Stimulated activated CD8-positive, alpha-beta memory T cell treated with anti-CD3 and anti-CD28 coated beads, Interleukin-7, amount 100 ng/mL, for 4 hours (primary cell): ENCODE measurements at places on chromosomes 1 and 21.

DNA sequence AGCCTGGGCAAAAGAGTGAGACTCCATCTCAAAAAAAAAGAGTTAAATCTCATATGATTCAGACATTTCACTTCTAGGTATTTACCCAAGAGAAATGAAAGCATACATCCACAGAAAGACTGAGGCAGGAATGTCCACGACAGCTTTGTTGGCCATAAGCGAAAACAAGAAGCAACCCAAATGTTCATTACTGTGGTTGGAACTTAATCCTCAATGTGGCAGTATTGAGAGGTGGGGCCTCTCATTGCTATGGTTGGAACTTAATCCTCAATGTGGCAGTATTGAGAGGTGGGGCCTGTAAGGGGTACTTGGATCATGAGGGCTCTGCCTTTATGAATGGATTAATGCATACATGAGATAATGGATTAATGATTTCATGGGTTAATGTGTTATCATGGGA, 15.2 kb downstream of the C21orf58 start:
- DNase-seq, result no peak

GRCh38 chr1:19954059-19954458, 25.4 kb downstream of the PLA2G2A start:
- no peak for DNase-seq

DNA sequence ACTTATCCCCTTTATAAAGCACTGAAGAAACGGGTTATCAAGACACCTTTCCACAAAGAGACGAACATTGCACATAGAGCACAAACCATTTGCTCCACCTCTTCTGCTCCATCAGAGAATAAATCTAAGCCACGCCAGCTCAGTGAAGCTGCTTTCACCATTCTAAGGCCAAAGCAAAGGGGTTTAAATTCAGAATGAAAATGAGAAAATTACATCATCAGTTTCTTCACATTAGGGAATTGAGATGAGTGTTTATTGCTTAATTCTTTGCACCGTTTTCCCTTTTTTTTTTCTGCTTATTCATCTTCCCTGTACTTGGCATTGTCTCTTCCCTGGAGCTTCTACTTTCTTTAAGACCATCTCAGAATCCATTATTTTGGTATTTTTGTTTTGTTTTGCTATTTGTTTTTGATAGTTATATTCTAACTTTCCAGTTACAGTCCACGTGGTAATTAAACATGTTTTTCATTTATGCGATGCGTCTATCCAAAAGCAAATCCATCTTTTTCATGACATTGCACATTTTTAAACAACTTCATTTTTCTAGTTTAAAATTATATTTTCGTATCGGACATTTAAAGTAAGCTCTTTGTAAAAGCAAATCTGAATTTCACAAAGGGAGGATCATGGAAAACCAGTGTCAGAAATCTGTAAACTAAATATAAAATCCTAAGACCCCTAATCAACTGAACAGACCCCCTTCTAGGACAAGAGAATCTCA, 1.9 kb upstream of the OR2T34 start:
- DNase-seq, result no peak

DNA sequence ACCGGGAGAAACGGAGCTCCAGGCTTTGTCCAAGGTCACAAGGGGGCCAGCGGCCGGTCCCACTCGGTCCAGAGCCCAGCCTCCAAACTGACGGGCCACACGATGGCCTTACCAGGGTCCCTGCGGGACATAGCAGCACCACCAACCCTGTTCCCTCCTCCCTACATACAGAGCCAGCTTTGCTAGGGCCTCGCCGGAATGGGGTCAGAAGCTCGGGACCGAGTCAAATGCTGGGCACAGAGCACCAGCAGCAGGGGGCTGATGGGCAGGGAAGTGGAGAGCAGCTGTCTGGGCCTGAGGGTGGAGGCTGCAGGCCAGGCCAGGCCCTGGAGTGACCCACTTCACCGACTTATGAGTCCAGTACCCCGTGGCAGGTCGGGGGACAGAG, 14.9 kb upstream of the TTC39A start:
- DNase-seq, result no peak

DNA sequence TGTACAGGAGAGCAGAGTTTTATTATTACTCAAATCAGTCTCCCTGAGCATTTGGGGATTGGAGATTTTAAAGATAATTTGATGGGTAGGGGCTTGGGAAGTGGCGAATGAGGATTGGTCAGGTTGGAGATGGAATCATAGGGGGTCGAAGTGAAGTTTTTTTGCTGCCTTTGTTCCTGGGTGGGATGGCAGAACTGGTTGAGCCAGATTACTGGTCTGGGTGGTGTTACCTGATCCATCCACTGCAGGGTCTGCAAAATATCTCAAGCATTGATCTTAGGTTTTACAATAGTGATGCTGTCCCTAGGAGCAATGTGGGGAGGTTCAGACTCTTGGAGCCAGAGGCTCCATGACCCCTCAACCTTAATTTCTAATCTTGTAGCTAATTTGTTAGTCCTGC, 108.8 kb downstream of the BACH1 start:
- no peak for DNase-seq

DNA sequence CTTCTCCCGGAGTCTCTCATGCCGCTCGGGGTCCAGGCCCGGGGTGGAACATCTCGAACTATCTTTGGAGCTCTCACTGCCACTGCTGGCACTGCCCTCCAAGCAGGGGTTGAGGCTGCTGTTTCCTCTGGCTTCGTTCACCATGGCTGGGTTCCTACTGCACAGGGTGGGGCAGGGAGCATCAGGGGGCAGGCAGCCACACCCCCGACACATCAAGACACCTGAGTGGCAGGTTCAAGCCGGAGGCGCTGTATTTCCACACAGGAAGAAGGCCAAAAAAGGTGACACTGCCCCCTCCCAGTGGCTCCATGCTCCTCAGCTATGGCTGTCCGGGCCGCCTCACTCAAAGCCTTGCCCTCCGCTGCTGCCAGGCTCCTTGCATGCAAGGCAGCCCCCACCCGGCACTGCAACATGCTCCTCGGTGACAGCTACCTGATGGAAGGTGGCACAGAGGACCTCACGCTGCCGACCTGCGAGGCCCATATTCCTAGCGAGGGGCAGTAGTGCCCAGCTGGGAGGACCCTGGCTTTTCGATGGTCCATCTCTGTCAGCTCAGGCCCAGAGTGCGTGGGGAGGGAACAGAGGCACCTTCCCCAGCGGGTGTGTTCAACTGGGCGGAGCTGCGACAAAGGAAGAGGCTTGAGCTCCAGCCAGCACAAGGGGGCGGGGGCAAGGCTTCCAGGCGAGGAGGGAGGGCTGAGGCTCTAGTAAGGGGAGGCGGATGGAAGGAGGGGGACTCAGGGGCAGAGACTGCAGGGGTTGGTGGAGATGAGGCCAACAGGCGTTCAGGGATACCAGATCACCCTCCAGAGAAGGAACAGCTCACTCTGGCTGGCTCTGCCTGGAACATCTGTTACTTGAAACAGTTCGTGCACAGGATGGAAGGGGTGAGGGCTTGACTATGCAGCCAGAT, 2.5 kb downstream of the MTHFR start:
- DNase-seq, result peak; percentile 58

- no peak for DNase-seq
These were observed 6.5 kb downstream of the OVAAL start for GRCh38 chr1:180565121-180565871.

- DNase-seq, result no peak
These were observed 29.9 kb upstream of the DISP3 start for GRCh38 chr1:11449100-11449403.

GRCh38 chr1:60903591-60903990, 178.8 kb upstream of the NFIA start:
- no peak for DNase-seq

- no peak for DNase-seq
These were observed 9.5 kb downstream of the MR1 start for GRCh38 chr1:181043025-181043888.

DNA sequence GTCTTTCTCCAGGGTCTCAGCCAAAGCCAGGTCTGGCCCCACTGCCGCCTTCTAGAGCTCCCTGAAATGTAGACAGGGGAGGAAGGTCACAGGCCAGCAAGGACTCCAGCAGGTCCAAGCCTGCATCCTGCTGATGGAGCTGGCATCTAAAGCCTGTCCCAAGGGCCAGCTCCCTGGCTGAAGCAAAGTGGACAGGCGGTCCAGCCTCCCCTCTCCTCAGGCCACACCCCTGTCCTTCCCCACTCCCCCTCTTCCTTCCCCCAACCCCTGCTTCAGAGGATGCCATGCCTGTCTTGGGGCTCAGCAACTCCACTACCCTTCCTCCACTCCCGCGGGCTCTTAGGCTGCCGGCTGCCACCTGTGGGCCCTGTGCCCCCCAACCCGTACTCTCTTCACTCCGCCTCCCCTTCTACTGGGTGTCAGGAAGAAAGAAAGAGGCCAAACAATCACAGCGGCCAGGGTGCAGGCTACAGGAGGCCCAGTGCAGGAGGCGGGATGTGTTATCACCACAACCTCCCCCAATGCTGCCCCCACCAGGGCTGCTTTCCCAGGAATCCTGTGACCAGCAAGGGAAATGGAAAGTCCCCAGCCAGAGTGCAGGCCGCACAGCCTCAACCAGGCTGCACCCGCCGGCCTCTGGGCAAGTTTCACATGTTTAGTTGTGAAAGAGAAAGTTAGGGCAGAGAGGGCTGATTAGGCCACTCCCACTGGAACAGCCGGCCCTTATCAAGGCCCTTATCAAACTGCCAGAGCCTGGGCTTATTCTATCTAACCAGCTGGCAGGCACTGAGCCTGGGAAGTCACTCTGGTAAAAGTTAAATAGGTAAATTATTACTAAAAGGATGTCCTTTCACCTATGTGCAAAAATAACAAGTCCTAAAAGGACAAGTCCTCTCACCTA, 34.1 kb downstream of the ACOT7 start:
- DNase-seq, result peak; percentile 30
